C1 segment of cervical spinal cord (tissue), 14 donors: ENCODE measurements at places on chromosomes 12 and 14.

DNA sequence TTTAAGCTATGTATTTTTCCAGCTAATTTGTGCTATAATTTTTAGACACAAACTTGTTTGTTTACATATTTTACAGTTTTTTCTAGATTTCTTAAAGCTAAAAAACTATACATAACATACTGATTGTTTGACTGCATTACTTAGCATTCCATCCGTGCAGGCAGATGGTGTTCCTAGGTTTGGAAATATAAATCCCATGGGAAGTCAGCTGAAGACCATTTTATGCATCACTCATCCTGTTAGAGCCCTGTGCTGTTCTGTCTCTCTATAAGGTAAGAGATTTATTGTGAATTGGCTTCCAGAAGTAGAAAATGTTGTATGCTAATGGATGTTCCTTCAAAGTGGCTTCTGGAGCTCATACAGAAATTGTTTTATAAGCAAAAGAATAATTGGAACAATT lies 31.1 kb downstream of the RMST start:
- DNase-seq = no peak

GRCh38 chr12:84969226-84969625 lies 56.6 kb upstream of the SLC6A15 start:
- DNase-seq = no peak

GRCh38 chr14:63468294-63468693 lies 74.9 kb downstream of the PPP2R5E start:
- DNase-seq = no peak

DNA sequence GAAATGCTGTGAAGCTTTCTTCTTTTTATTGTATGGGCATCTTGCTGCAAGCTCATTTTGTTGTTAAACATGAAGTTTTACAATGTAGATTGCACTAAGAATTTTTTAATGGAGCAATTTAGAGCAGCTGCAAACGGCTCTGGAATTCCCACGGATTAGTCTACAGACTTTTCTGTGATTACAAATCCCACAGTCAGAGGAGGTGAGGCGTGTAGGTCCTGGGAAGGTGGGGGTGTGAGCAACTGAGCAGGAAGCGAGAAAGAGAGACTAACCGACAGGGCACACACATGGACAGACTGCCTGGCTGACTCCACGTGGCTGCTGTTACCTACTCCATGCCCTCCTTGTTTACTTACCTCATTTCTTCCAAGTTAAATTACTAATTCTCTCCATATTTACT lies 348.5 kb downstream of the NPAS3 start:
- no peak for DNase-seq

DNA sequence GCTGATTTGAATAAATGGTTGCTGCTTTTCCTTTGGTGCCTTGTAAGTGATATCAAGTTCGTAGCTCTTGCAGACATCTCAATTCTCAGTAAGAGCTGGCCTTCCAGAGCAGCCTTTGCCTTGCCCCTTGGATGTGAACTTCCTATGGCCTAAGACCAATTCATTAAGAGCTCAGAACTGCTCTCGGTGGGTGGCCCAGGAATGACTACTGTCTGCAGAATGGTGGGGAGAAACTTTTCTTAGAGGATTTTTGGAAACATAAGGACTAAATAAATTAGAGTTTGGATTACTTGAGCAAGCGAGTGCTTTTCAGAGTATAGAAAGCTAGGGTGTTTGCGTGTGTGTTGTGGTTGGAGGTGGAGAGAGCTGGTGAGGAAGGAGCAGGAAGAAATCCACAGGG lies 306.4 kb upstream of the TBX3 start:
- no peak for DNase-seq
